Activated CD8-positive, alpha-beta T cell treated with anti-CD3 and anti-CD28 coated beads, Interleukin-2, amount 10 ng/mL, durations not matched to agents 7 days and 5 days (primary cell): ENCODE measurements at places on chromosomes 3 and 15. TPM values are rescaled to one million over a fixed set of nuclear protein-coding genes. Genes with fewer than 3 reads are reported as not detected.

GRCh38 chr15:90231028-90232017 is 2.4 kb downstream of the CIB1 start:
- peak; percentile 89 for DNase-seq

Gene POLR2H
- total RNA-seq = 103 TPM

- DNase-seq = no peak
Observed at GRCh38 chr3:43326891-43327581, 40.7 kb downstream of the SNRK start.

- DNase-seq = no peak
Observed at GRCh38 chr15:56913670-56914069, 4.8 kb upstream of the TCF12 start.

Gene EFCAB12
- total RNA-seq = 0.45 TPM

DNA sequence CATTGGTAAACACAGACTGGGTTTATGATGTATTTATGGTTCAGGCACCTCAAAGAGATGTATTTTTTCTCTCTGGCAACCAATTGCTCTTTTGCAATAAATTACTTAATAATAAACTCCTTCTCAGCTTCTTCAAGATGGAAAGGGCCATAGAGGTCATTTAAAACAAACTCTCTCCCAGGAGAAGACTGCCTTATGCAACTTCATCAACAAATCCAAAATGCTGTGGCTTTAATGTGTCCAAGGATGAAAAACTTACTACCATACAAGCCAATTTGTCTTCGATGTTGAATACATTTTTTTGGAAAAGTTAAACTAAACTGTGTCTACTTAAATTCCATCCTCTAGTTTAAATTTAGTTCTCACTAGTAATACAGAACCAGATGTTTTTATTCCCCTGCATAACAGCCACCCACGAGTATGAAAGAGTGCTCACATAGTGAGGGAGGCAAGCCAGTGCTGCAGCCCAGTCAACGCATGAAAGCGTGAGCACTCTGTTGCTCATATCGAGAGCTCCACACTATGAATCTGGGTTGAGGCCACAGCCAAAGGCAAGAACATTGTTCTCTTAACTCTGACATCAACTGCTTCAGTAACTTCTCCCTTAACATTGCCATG is 761.3 kb upstream of the GRM7 start:
- no peak for DNase-seq

Gene SLC51B
- total RNA-seq = not detected

Gene SLC12A1
- not detected for total RNA-seq

Gene SLC2A2
- total RNA-seq = not detected

- no peak for DNase-seq
Observed at GRCh38 chr3:120364821-120365220, 15.7 kb upstream of the LRRC58 start.

Gene ATP13A5
- total RNA-seq = not detected

Gene ZNF80
- total RNA-seq = 0.89 TPM

GRCh38 chr3:184354754-184355153 is 6.7 kb downstream of the CLCN2 start:
- DNase-seq = no peak

Gene GRIP2
- total RNA-seq = not detected

DNA sequence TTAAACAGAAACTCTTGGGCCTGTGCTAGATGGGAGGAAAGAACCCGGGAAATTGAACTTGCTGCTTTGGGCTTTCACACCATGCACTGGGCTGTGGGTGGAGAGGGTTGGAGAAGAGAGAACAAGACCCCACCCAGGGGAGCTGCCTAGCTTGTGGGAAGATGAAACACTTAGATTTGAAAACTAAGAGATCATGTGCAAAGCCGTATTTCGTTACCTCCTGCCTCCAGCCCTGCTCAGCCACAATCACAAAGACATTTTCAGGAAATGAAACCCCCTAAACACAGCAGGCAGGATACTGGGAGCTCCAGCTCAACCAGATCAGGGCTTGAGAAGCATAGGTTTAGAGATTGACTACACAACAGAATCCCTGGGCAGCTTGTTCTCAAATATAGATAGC is 183.0 kb upstream of the C2CD4B start:
- DNase-seq = no peak

GRCh38 chr15:100690032-100690794 is 87.8 kb downstream of the ASB7 start:
- DNase-seq = no peak

Gene DCLK3
- not detected for total RNA-seq

Gene SERF2
- 1,042 TPM for total RNA-seq

DNA sequence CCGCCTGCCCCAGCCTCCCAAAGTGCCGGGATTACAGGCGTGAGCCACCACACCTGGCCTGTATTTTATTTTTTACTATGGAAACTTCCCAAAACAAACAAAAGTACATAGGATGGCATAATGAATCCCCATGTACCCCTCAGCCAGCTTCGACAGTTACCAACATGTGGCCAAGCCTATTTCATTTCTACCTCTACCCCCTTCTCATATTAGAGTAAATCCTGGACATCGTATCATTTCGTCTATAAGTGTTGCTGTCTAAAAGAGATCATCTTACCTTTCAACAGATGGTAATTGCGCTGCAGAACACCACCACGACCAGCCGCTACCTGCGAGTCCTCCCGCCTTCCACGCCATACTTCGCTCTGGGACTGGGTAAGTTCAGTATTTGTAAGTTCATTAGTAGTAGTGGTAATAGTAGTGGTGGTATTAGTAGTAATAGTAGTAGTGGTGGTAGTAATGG is 44.9 kb downstream of the DLEC1 start:
- peak; percentile 30 for DNase-seq

Gene ARPP19
- total RNA-seq = 201 TPM

- DNase-seq = no peak
Observed at GRCh38 chr3:187286467-187287059, 5.0 kb downstream of the MASP1 start.

GRCh38 chr15:67224889-67225288 is 29.6 kb downstream of the AAGAB start:
- DNase-seq = no peak

Gene ASTE1
- 11.7 TPM for total RNA-seq

GRCh38 chr3:141077631-141078030 is 26.5 kb downstream of the SPSB4 start:
- no peak for DNase-seq

GRCh38 chr3:169634618-169635236 is 28.8 kb downstream of the MECOM start:
- DNase-seq = no peak

DNA sequence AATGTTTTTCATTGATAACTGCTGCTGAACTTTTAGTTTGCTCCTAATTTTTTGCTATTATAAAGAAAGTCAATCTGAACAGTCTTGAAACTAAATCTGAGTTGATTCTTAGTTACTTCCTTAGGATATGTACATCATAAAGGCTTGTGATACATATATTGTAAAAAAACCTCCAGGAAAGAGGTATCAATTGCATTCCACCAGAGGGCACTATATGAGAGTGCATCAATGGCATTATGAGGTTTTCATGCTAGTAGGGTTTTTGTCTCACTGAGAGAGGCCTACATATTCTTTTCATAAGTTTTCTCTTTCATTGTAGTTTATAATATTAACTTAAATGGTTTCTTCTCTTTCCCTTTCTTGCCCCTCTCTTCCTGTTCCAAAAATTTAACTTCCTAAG is 46.9 kb downstream of the PIK3R4 start:
- peak; percentile 26 for DNase-seq

GRCh38 chr15:45167631-45168205 is 20.0 kb downstream of the SHF start:
- no peak for DNase-seq

Gene ZDHHC19
- total RNA-seq = not detected

- peak; percentile 36 for DNase-seq
Observed at GRCh38 chr15:45457220-45457619, 65.3 kb downstream of the SLC30A4 start.

GRCh38 chr15:64695561-64695992 is 79.8 kb downstream of the RBPMS2 start:
- no peak for DNase-seq

DNA sequence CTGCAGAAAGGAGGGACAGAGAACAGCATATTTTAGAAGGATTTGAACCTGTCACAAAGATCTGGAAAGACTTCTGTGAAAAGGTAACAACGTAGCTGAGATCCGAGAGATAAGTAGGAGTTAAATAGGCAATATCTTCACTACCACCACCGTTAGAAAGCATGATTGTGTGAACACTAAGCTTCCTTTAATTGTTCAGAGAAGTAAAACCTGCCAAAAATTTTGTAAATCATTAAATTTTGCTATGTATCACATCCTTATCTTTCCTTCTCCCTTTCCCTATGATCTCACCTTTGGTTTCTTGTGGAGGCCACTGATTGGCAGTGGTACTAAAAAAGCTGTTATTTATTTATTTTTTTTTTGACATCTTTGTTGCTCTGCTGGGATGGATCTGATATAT is 346.9 kb downstream of the NLGN1 start:
- DNase-seq = no peak

Gene SLC25A20
- 33.1 TPM for total RNA-seq

DNA sequence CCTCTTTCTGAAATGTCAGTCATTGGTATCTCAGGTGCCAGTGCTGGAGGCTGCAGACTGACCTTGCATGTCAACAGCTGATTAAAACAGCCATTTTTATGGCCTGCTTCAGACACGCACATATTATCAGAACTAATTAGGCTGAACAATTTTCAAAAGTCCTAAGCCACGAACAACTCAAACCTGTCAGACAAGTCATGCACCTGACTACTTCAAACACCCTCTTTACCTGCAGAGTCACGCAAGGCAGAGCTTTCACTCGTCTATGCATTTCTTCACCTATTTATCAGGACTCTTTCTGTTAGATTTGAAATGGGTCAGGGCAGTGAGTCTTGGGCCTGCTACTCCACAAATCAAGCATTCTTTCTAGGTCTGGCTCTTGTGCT is 26.7 kb downstream of the CLK3 start:
- DNase-seq = no peak

Gene RAB11A
- total RNA-seq = 168 TPM

DNA sequence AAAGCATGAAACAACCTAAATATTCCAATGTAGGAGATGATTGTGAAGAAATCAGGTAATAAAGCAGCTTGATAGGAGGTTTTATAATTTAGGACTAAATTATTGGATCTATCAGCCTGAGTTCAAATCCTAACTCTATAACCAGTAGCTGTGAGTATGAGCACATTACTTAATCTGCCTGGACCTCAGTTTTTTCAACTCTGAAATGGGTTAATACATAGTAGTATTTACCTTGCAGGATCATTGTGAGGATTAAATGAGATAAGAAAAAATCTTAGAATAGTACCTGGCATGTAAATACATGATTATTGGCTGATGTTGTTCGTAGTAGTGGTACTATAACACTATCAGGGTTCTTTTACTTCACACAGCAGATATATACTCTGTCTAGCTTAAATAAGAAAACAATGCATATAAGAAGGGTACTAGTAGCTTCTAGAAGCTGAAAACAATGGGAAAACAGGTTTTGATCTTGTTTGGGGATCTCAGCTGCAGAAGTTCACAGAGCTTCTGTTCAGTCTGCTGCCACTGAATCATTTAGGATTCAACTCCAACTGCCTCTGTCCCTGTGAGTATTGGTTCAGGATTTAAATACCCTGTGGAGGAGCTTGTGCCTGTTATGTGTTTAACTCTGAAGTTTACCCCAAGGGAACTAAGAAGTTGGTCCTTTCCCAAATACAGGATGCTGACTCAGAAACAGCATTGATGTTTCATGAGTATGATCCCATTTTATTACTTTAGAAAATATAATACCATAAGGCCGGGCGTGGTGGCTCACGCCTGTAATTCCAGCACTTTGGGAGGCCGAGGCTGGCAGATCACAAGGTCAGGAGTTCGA is 34.2 kb downstream of the KAT2B start:
- DNase-seq = no peak

DNA sequence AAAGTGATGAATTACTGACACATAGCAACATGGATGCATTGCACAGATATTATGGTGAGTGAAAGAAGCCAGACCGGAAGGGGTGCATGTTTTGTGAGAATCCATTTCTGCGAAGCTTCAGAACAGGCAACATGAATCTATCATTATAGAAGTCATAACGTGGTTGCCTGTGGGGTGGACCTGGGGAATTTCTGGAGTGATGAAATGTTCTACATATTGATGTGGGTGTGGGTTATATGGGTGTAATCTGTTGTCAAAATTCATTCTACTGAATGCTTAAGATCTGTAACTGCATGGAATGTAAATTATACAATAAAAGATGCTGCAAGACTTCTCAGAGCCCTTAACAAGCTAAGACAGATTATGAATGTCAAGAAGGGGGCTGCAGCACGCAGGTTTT is 25.2 kb upstream of the TSPAN3 start:
- peak; percentile 12 for DNase-seq

Gene ITPR1
- 53.8 TPM for total RNA-seq

Gene GOLGB1
- 26.0 TPM for total RNA-seq

DNA sequence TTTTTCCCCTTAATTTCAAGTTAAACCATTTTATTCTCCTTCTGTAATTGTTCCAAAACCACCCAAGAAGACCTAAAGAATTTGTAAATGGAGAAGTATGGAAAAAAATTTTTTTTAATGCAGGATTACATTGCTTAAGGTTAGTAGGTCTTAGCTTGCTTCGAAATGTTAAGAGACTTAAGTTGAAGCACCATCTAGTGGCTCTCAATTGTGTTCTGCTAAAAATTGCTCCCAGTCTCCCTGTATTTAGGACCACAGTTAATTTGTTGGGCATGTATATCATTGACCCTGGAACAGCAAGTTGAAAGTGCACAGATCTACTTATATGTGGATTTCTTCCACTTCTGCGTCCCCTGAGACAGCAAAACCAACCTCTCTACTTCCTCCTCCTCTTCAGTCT is 32.4 kb downstream of the CD200R1L start:
- no peak for DNase-seq

- no peak for DNase-seq
Observed at GRCh38 chr3:33636125-33636850, 81.8 kb downstream of the CLASP2 start.

Gene ELL3
- 4.4 TPM for total RNA-seq

Gene ALS2CL
- total RNA-seq = 1.3 TPM

Gene SPINT1
- 4.3 TPM for total RNA-seq

GRCh38 chr3:108159105-108159504 is 63.1 kb downstream of the IFT57 start:
- no peak for DNase-seq

Gene COL6A5
- not detected for total RNA-seq

DNA sequence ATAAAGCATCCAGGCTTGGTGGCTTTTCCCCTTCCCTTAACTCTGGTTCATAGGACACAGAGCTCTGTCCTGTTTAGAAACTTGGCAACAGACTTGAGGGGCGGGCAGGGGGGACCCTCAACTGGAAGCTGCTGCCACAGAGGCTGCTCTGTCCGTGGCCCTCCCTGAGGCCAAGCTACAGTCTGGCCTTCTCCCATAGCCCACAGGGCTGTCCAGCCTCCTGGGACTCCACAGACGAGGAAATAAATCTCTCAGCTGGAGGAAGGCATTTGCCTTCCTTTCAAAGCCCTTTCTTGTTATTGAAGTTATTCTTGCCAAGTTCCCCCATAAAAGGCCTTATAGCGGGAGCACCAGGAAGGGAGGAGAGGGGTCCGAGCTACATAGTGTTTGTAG is 248.8 kb upstream of the TPM1 start:
- no peak for DNase-seq

Gene GABRR3
- total RNA-seq = not detected

GRCh38 chr3:135213822-135214221 is 418.8 kb downstream of the EPHB1 start:
- DNase-seq = no peak
